ENCODE measurements at places on chromosomes 1 and 21.

- DNase-seq, result no peak
Measured at GRCh38 chr1:54272772-54273091, 72.8 kb downstream of the MRPL37 start.

GRCh38 chr1:25009671-25010262 lies 79.7 kb upstream of the RUNX3 start:
- no peak for DNase-seq

DNA sequence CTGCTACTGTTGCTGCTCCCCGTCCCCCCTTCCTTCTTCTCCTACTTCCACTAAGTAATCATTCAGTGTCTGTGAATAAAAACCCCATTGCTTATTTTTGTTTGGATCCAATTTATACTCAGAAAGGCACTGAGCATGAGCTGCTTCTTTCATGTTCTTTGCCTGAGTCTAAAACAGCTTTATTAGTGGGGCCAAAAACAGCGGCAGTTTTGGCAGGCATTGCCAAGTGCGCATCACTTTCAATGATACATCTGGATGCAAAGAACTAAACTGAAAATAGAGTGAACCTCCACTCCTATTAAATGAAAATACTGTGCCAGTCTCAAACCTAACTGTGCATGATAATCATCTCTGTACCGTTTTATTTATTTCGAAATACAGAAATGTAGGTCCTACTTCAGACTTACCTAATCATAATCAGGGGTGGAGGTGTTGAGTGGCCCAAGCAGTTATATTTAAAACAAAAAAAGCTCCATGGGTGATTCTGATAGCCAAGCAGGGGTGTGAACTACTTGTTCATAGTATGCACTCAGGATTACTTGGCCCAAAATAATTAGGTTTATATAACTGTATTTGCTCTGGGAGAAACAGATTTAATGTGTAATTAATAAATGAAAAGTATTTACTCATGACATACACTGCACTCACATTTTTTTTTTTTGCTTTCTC lies 48.4 kb downstream of the NEK7 start:
- no peak for DNase-seq

DNA sequence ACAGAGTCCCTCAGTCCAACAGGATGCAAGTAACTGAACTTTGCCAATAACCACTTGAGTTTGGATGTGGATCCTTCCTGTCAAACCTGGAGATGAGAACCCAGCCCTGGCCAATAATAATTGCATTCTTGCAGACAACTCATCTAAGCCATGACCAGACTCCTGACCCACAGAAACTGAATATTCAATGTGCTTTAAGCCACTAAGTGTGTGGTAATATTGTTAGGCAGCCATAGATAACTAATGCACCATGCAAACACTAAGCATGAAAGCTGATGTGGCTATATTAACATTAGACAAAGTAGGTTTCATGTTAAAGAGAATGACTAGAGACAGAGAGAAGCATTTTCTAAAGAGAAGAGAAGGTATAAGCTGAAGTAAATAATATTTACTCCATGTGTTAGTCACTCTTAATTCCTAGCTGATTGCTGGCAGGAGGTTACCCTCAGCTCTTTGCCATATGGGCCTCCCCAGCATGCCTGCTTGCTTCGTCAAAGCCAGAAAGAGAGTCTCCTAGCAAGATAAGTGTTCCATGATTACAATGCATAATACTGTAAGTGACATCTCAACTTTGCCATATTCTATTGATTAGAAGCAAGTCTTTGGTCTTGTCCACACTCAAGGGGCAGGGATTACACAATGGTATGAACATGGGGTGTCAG lies 276.4 kb upstream of the PLXNA2 start:
- no peak for DNase-seq

DNA sequence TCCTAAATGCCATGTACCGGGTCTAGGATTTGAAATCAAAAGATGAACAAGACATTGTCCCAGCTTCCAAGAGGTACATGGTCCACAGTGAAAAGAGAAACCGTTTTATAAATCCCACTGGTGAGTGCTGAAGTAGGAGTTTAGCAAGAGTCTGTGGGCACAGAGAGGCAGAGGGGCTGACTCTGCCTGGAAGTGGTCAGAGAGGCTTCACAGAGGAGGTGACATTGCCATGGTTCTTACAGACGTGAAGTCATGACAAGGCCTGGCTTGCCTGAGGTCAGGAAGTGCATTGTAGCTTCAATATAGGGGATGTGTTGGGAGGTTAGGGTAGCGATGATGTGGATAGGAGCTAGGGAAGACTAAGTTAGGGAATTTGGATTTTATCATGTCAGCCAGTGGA lies 28.4 kb downstream of the MAPKAPK2 start:
- DNase-seq, result no peak
